Mesendoderm (in vitro differentiated cells): ENCODE measurements at places on chromosomes 2 and 18.

DNA sequence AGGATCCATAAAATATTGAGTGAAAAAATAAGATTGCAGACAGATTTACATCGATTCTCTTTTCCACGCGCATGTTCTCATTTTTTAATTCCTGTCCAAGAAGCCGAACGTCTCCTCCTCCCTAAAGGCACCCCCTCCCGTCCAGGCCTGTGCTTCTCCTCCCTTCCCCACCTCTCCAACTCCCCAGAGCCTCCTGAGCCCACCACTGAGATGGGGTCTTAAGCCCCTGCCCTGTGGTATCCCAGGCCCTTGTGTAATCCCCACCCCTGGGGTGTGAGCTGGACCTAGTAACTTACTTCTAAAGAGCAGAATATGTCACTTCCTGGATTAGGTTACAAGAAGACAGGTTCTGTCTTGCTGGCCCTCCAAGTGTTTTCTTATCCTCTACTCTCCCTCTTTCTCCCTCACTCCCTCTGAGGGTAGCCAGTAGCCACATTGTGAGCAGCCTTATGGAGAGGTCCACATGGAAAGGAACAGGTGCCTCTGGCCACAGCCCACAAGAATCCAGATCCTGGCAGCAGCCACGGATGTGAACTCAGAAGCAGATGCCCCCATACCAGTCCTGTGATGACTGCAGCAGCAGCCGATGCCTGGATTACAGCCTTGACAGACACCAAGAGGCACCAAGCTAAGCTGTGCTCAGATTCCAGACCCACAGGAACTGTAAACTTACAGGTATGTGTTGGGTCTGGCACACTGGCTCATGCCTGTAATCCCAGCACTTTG lies 39.6 kb upstream of the OTOS start:
- DNase-seq = no peak

DNA sequence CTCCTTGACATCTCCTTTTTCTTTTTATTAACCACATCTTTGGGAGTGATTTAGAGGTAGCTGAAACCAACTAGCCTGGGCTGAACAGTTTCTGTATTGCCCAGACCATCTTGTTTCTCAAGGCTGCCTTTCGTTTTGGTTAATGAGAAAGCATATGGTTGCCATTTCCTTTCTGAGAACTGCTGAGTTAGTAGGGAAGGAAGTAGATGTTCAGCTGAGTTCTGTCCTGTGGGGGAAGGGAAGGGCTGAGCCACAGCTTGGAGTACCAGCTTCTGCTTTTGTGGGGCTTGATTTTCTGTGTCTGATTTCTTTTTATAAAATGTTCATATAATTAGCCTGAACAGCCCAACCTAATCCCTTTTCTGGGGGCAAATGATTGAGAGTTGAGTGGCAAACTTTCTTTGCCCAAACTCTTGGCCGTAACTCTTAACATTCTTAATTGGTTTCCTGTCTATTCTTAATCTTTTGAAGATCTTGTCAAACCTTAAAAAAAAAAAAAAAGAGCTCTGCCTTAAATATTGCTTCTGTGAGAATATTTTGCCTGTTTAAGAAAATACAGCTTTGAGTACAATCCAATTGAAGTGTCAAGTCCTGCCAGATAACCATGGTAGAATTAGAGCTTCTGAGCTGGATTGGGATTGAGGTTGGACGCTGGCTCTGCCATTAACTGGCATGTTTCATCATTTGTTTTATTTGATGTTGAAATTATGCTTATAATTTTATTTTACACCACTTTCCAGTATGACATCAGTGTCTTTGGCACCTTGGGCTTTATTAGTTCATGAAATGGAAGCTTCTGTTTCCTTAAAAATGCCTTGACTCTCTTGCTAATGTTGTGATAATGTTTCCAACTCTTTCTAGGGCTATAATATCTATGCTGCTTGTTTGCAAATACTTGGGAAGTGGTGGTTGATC lies 1.9 kb upstream of the NABP1 start:
- peak; percentile 44 for DNase-seq

GRCh38 chr18:48836231-48836805 lies 114.4 kb downstream of the SMAD7 start:
- DNase-seq = no peak

DNA sequence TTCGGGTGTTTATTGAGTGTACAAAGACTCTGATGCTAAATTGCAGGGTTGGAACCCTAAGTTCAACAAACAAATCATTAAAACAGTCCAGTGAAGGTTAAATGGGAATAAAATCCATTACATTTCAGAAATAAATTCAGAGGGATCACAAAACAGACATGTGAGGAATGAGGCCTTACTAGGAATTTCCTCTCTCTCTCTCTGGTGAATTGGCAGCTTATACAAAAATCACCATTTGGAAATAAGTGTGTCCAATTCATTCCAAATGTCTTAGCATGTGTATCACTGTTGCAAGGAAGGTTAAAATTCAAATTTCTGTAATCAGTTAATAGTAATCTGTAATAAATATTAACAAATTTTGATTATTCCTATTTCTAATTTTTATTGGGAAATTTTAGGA lies 228.6 kb upstream of the PXDN start:
- no peak for DNase-seq

GRCh38 chr2:43375746-43376522 lies 149.5 kb upstream of the ZFP36L2 start:
- no peak for DNase-seq

DNA sequence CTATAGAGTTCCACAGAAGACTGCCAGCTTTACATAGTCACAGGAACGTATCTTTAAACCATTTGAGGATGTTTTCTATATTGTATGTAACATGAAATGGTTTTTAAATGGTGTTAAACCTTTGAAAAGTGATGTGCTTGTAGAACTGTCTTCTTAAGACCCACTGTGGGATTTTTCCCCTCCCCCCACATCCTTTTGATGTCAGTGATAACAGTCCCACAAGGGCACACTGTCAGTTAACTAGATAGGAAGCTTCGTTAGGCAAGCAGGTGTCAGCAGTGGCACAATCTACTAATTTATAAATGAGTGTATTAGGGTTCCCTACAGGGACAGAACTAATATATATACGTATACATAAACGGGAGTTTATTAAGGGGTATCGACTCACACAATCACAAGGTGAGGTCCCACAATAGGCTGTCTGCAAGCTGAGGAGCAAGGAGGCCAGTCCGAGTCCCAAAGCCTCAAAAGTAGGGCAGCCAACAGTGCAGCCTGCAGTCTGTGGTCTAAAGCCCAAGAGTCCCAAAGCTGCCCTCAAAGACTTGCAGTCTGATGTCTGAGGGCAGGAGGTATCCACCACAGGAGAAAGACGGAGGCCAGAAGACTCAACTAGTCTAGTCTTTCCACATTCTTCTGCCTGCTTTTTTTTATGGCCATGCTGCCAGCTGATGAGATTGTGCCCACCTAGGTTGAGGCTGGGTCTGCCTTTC lies 23.8 kb upstream of the HNRNPLL start:
- DNase-seq = peak; percentile 31

DNA sequence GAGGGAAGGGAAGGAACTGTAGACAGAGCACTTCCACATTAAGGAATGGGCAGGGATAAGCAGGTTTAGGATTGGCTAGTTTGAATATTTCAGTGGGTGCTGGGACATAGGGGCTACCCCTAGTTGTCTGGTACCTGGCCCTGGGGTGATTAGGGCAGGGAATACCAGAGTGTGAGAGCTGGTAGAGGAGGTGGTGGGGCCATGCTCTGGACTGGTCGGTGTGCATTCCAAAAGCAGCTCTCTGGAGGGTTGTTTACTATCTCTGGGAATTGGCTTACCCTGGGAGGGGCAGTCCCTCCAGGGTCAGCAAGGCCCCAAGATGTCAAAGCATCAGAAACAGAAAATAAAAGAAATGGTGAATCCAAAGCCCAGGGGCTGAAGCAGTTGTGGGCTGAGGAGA lies 103.8 kb downstream of the LAMA3 start:
- no peak for DNase-seq

DNA sequence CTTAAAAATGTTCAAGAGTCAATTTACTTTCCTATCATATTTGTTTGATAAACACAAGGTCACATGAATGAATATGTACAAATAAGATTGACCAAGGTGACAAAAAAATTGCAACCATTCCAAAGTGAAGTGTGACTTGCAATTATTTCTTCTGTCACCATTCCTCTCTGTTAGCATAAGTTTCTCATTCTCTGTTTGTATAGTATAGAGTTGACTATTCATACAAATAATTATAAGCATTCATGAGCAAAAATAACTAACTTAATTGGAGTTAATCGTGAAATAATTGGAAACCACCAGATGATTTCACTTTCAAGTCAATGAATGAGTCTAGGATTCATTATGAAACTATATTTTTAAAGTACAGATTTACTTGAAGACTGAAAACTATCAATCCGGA lies 42.1 kb downstream of the PGAP1 start:
- no peak for DNase-seq

DNA sequence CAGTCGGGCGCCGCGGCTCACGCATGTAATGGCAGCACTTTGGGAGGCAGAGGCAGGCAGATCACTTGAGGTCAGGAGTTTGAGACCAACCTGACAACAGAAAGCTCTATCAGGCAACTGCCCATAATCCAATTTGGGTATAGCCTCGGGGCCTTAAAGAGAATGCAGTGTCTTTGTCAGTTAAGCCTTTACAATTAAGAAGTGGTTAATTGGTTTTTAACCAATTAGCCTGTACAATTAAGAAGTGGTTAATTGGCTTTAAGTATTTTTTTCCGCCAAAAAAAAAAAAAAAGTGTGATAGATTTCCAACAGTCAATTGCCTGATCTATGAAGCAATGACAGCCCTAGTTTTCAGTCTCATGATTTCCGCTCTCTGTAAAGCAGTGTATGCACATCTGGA lies 74.6 kb upstream of the NARS1 start:
- DNase-seq = peak; percentile 50

DNA sequence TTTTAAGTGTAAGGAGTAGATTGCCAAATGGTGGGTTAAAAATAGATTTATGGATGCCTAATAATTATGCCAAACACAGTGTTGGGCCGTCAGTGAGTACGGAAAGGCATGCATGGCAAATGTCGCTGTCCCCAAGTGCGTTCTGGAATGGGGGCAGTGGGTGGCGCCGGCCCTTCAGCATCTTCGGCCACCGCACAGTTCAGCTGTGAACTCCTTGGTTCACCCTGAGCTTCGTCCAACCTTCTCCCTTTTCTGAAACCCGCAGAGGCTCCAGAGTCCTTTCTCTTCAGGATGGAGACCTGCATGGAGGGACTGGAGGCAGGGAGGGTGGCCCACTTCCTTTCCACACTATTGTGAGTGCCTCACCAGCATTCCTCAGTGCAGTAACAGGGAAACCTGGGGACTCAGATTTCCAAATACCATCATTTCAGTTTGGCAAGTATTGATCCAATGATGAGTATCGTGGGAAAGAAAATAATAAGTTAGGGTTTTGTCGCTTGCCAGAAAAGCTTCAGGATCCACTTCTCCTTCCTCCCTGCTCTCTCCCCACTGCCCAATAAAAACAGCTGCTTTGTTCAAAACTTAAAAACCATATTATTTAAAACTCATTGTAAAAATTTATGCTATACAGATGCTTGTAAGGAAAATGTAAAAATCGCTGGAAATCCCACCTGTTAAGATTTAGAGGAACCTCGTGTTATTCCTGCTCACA lies 74.6 kb upstream of the TXNDC2 start:
- DNase-seq = peak; percentile 37

GRCh38 chr18:69944436-69944835 lies 3.2 kb downstream of the CD226 start:
- no peak for DNase-seq

DNA sequence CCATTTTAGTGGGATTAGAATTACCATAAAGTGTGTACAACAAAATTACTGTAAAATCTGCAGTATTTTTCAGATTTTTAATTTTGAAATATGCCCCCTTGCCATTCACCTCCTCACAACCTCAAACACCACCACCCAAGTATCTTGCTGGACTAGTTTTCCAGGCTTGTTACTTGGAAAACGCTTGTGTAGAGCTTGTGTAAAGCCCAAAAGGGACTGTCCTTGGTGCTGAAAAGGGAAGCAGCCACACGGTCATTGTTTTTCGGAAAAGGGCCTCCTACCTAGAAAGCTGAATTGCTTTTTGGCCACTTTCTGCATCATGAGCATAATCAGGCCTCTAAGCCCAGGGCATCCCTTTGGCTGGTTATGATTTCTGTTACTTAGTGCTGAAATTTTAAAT lies 563.4 kb downstream of the LRRTM4 start:
- DNase-seq = peak; percentile 78

DNA sequence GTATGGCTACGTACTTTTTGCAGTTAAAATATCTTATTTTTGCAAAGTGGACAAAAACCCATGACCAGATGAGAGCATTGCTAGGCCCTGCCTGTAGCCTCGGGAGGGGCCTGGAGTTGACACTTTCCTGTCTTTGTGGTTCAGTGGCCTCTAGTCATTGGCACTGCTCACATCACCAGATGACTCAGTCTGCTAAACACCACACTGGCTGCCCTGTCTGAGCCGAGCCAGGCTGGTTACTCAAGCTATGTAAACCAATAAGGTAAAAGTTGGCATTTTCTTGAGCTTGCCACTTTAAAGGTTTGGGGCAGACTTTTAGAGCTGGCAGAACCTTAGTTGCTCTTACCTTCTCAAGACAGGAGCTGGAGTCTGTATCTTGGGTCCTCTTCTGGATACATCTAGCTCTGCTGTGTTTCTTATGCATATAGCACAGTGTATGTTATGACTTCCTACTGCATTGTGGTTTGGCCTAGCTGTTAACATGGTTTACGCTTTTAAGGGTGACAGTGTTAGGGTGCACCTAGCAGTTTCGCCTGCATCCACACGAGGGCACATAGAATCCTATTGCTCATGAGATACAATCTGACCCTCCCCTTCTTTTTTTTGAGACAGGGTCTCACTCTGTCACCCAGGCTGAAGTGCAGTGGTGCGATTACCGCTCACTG lies 76.4 kb downstream of the AP1S3 start:
- peak; percentile 55 for DNase-seq

GRCh38 chr2:202091476-202091875 lies 18.4 kb downstream of the KIAA2012 start:
- no peak for DNase-seq

- no peak for DNase-seq
These were observed 1.6 kb upstream of the MARCHF4 start for GRCh38 chr2:216373896-216374295.

DNA sequence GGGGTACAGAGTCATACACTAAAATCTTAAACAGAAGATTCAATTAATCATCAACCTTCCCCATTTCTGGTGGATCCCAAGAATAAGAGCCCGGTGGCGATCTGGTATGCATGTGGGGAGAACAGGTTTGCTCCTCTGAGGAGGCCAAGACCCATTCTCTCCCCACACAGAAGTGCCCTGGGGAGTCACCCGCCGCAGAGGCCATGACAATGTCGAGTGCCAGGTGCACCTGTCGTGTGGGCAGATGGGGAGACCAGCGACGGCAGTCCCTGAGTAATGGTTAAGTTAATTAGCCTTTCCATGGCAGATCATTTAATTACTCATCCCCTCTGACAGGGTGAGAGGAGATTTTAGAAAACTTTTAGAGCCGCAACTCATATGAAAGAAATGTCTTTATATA lies 345.0 kb downstream of the NCKAP5 start:
- DNase-seq = no peak

DNA sequence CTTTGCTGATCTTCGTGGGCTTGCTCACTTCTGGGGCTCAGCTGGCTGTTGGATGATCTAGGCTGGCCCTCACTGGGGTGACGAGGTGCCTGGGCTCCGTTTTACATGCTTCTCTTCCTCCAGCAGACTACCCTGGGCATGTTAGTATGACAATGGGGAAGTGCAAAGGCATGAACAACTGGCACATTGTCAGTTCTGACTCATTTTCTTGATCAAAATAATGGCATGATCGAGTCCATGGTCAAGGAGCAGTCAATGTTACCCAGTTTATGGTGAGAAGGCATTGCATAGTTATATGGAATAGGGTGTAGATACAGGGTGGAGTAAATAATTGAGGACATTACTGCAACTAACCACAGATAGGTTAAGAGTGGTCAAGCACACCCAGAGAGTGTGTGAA lies 10.0 kb upstream of the UPP2 start:
- no peak for DNase-seq
